Left cardiac atrium (tissue), 4 donors: ENCODE measurements at places on chromosomes 13 and 19.

GRCh38 chr13:96492766-96493165, 402.9 kb downstream of the HS6ST3 start:
- DNase-seq: no peak

- DNase-seq: no peak
These were observed 587.0 kb upstream of the SLITRK5 start for GRCh38 chr13:87084192-87084591.

- DNase-seq: no peak
These were observed 65.0 kb downstream of the TBC1D4 start for GRCh38 chr13:75417012-75417384.

DNA sequence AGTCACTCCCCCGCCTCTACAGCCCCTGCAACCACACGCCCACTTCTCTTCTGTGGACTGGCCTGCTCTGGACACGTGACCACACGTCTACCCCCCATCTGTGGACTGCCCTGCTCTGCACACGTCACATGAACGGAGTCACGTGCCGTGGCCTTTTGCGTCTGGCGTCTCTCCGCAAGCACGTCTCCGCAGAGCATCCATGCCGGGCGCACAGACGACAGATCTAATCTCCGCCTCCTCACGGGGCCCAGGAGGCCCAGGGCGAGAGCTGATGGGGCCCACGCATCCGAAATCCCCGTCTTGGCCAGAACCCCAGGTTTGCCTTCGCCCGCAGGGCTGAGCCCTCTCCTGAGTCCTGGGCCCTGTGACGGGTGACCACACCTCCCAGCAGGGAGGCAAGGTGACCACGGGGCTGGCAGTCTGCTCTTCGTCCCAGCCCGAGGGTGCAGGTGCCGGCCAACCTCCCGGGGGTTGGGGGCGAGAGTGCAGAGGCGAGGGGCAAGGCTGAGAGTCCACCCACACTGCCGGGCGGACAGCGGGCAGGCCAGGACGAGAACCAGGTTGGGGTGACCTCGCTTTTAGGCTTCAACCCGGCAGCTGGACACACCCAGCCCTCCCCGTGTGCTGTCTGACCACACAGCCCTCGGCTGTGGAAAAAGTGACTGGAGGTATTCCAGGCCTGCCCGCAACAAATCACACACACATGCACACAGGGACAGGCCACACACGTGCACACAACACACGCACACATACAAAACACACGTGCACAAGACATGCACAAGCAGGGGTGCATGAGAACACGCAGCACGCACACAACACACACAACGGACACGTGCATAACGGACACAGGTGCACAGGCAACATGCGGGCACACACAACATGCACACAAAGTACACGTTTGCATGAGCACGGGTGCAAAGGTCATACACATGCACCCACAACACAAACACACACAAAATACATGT, 3.9 kb downstream of the SBNO2 start:
- no peak for DNase-seq

DNA sequence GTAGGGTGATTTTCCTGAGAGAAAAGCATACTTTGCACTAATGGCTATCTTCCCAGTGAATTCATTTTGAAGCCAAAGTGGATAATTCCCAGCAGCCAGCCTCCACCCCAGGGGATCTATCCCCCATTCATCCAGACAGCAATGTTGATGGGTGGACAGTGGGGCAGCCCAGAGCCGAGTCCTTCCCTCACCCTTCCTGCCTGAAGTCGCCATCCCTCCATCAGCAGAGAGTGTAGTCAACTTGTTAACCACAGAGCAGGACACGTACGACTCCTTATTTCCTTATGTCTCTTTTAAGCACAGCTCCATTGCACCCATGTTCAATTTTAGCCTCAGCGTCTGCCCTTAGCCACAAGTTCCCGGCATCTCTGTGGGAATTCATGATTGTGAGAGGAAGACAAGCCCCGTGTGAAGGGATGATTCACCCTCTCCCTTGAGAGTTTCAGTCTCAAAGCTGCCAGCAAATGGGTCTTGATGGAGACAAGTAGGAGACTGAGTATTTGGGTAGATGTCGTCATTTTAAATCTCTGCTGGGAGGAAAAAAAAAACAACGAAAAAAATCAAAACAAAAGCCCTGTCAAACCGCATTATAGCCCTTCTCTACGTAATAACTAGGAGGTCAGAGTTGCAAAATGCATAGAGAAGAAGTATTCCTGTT, 58.3 kb upstream of the MEDAG start:
- DNase-seq: no peak
